ENCODE measurements at places on chromosomes 16 and 17.

DNA sequence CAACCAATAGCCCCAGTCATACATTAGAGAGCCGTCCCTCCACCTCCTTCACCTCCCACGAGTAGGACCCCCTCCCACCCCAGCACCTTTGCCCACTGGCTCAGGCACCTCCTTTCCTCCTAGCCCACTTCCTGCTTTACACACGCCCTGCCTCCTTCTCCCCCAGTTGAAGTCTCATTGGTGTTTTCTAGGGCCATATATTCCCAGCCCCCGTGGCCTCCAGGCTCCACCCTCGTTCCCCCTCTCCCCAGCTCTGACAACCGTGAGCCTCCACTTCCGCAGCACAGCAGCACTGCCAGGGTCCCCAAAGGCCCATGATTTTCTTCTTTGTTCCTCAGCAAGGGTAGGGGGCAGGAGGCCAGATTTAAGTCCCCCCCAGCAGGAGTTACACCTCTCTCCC is 340.3 kb upstream of the TNRC6C start:
- no peak for DNase-seq

GRCh38 chr17:27461192-27461859 is 5.1 kb downstream of the KSR1 start:
- no peak for DNase-seq

DNA sequence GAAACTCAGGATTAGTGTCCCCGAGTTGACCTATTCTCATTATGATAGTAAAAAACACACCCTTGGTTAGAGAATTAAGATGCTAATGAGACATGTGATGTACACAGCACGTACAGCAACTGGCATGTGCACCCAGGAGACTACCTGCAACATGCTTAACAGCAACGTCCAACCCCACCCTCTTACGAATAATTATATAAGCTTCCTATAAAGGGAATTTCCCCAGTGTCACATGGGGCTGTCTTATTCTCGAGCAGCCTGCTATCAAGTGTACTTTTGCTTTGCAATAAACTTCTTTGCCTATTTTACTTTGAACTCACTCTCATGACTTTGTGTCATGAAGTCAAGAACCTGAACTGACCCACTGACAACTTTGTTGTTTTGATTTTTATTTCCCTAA is 62.4 kb upstream of the PMFBP1 start:
- DNase-seq: no peak

- peak; percentile 71 for DNase-seq
These were observed 3.4 kb upstream of the ZNF423 start for GRCh38 chr16:49859125-49859811.

DNA sequence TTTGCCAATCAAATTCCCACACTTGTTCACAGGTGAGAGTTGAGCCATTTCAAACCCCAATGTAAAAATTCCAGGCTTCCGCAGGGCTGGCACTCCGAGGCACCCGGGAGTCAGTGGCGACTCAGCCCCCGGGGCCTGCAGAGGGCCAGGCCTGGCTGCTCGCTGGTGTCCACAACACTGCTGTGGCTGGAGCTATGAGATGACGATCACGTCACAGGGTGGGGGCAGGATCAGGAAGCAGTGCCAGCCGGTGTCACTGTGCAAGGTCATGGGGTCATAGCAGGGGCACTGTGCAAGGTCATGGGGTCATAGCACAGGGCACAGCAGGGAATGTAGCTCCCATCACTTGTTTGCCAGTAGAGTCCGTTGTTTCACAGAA is 7.8 kb downstream of the VPS4A start:
- DNase-seq: no peak

DNA sequence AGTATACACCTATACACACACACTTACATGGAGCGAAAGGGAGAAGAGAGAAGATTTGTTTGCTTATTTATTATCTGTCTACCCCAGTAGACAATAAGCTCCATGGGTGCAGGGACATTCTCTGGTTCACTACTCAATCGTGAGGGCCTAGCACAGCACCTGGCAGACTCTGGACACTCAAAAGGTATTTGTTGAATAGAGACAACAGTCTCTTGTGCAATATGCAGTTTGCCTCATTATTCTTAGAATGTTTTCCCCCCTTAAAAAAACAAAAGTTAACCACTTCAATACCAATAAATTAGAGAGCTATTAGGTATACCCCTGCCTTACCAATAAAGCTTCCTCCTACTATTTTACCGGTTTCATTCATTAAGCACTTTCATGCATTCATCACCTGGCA is 2.0 kb downstream of the AKAP10 start:
- no peak for DNase-seq

GRCh38 chr16:49755313-49755620 is 100.6 kb downstream of the ZNF423 start:
- DNase-seq: peak; percentile 54

DNA sequence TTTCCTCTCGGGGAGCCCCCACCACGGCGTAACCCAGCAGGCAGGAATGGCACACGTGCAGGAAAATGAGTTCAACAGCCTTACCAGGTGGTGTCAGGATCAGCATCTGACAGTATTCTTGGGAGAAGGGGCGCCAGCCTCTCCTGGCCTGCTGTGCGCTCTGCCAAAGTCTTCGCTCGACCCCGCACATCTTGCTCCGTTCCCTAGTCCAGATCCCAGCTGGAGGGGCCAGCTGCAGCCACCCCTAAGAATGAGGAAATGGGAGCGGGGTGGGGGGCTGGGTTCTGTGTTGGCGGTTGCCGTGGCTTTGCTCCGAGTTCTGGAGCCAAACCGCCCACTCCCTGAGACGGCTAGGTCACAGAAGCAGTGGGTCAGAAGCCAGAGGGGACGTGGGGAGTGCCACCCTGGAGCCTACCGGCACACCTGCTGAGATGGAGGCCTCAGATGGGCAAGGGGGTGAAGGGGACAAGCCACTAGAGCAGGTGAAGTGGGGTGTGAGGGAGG is at the start of gene CHCT1:
Gene CHCT1 (plus strand): TSS at position 328 of the 504 bp plus-strand sequence. CDS start 104 bp downstream, at position 432.
- no peak for DNase-seq

- DNase-seq: no peak
These were observed 27.7 kb downstream of the BEAN1 start for GRCh38 chr16:66454751-66455150.

DNA sequence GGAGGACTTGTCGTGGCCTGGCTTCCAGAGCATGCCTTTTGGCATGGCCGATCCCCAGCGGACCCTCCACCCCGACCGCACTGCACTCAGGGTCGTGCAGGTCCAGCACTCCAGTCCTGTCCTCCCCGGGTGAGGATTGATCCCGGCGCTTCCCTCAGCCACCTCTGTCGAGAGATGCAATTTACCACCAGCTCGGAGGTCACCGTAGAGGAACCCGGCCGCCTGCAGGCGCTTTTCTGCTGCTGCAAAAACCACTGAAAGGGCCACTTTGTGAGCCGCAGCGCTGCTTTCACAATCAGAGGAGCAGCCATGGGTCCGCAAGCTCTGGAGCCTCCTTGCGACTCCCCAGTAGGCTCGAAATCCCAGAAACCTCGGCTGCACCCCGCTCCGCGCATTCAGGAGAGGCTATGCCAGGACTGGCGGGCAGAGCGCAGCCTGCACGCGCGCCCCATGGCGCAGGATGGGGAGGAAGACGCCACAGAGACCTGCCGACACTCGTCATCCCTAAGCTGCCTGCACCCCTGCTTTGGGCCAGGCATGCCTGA is 134.2 kb downstream of the HS3ST2 start:
- DNase-seq: no peak

GRCh38 chr16:53546988-53547391 is 44.0 kb upstream of the AKTIP start:
- no peak for DNase-seq

DNA sequence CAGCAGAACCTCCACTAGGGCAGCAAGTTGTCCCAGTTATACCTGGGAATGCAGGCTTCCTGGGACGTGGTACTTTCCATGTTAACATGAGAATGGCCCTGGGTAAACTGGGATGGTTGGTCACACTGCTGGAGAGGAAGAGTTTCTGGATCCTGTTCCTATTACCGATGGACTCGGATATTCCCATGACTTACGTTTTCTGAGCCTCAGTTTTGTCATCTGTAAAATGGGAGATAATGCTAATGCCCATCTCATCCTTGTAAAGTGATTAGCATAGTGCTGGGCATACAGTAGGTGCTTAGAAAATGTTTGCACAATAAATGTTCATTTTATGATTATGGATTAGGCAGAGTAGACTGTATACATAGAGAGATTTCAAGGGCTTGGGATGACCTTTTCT is 280.9 kb upstream of the EEF2KMT start:
- no peak for DNase-seq

GRCh38 chr17:29273924-29274323 is 20.0 kb downstream of the NUFIP2 start:
- no peak for DNase-seq

DNA sequence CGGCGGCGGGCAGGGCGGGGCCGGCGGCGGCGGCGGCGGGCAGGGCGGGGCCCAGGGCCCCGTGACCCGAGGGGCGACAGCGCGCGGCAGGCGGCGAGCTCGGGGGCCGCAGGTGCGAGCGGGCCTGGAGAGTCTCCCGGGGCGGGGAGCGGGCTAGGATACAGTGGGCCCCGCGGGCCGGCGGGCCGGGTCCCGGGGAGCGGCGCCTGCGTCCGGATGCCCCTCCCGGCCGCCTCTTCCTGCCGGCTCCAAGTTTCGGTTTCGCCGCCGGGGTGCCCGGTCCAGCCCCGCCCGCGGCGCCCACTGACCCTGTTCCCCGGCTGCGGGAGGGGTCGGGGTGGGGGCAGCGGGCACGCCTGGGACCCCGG is at the start of gene RNF213:
Gene RNF213 (plus strand): TSS at position 62 of the 368 bp plus-strand sequence. CDS start 2,830 bp downstream, outside the sequence.
- DNase-seq: no peak

GRCh38 chr16:69243479-69243878 is 56.5 kb downstream of the SNTB2 start:
- DNase-seq: peak; percentile 35

DNA sequence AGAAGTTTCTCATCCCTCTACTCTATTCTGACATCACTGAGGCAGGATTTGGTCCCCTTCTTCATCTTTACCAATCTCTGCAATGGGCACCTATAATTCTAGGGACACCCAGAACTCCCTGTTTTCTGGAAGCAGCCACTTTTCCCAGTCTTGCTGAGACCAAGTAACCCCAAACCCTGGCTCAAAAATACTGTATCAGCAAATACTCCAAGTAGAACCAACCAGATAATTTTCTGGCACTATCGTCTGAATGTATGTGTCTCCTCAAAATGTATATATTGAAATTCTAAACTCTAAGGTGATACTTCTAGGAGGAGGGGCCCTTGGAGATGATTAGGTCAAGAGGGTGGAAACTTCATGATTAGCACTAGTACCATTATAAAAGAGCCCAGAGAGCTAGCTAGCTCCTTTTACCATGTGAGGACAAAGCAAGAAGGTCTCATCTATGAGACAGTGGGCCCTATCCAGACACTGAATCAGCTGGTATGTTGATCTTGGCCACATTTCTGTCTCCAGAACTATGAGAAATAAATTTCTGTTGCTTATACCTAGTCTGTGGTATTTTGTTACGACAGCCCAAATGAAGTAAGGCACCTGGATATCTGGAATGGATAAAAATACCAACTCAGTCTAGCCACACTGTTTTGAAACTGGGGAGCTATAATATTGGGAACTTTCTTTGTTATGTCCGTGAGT is 464.4 kb downstream of the CDH11 start:
- no peak for DNase-seq

GRCh38 chr17:32007463-32008298 is 498 bp downstream of the LRRC37B start:
- DNase-seq: peak; percentile 51

DNA sequence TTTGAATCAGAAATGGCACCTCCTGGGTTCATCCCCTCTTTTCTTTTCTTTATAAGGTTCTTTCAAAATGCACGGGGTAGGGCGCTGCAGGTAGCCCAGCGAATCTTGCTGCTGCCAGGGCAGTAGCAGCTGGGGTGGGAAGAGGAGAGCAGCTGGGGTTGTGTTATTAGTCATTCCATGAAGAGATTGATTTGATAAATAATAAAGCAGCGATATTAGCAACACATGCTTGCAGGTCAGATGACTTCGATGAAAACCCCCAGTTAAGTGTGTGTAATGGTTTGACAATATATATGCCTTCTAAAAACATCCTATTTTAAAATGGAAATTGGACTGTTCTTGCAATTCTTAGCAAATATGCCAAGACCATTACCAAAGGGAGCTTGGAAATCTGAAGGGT is 200.7 kb downstream of the CCDC182 start:
- no peak for DNase-seq

- no peak for DNase-seq
These were observed 68.7 kb downstream of the WSCD1 start for GRCh38 chr17:6138761-6139446.

DNA sequence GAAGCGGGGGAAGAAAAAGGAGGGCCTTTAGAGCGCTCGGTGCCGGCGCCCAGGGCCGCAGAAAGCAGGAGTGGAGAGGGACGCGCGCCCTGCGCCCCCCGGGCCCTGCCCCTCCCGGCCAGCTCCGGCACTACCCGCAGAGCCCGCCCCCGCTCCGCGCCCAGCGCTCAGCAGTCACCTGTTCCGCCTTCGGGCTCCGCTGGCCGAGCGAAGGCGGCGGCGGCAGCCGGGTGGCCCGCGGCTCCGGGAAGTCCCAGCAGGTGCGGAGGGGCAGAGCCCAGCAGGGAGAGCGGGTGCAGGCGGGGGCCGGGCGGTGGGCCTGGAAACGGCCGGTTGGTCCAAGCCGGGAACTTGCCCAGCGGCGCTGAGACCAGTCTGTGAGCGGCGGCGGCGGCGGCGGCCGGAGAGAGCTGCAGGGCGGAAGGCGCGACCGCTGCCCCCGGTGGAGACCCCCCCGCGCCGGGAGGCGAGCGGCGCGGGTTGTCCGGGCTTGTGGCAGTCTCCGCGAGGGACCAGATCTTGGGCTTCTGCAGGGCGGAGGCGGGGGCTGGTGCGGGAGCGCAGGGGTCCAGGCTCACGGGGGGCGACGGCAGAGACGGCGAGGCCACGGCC is 2.2 kb downstream of the IRX3 start:
- no peak for DNase-seq

DNA sequence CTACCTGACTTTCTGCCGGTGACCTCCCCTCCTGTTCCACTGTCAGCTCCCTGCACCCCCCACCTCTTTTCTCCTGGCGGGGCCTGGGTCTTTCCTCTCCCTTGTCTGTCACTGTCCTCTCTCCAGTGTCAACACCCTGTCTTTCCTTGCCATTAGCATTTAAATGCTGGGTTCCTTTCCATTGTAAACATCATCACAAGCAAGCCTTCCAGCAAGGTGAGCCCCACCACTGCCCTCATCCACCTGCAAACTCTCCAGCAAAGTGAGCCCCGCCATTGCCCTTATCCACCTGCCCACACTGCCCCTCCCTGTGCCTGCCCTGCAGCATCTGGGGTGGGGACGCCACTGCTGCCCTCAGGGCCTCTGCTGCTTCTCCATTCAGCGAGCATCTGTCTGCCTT is 195.0 kb downstream of the ENGASE start:
- no peak for DNase-seq

Data from muscle of arm (tissue), 14 donors.